Karpas-422 (cell line): ENCODE measurements at places on chromosomes 5 and 9. TPM values are rescaled to one million over a fixed set of nuclear protein-coding genes. Genes with fewer than 3 reads are reported as not detected.
A peak's percentile ranks its signal among the peaks of the same experiment; 100 is the strongest.

DNA sequence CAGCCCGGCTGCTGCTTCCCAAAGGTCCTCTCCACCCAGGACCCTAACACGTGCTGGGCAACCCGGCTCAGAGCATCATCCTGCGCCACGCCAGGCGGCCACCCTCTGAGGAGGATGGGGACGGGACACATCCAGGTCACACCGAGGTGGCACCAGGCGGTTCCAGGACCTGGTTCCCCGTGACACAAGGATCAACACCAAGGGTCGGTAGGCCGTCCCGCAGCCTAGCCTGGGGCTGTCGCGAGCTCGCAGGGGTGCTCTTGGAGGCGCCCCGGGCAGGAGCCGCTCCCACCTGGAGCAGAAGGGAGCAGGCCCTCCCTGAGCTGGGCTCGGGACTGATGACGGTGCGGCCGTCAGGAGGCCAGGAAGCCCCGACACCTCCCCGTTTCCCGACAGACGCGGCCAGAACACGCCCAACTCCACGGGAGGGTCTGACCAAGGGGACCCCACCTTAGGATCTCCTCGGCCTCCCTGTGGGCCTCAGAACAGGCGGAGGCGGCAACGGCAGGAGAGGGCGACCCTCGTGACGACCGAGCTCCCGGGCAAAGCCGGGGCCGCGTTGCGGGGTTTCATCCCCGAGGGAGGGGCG, 6.3 kb downstream of the EXD3 start:
- peaks cover 8% of the 10 kb centered on the region for H3K4me1 ChIP-seq
- no peak for DNase-seq
- H3K4me3 ChIP-seq, result no peak overlapping the region
- H3K27ac ChIP-seq, result no peak overlapping the region

Gene MSMP
- total RNA-seq, result 1.1 and 4.2 TPM in 2 replicates

- H3K36me3 ChIP-seq, result no peaks in the 10 kb centered on the region
- no peak overlapping the region for H3K27ac ChIP-seq
- H3K27me3 ChIP-seq, result no peaks in the 10 kb centered on the region
- H3K4me1 ChIP-seq, result no peaks in the 10 kb centered on the region
- no peak for DNase-seq
- H3K4me3 ChIP-seq, result no peak overlapping the region
Measured at GRCh38 chr9:133563291-133563796, 28.8 kb downstream of the ADAMTSL2 start.

- no peaks in the 10 kb centered on the region for H3K4me1 ChIP-seq
- H3K27ac ChIP-seq, result no peak overlapping the region
- no peaks in the 10 kb centered on the region for H3K36me3 ChIP-seq
- DNase-seq, result no peak
Measured at GRCh38 chr5:110251366-110251765, 475.1 kb downstream of the TMEM232 start.

- no peak for DNase-seq
- no peaks in the 10 kb centered on the region for H3K36me3 ChIP-seq
- peak overlapping the region; percentile 73 for H3K4me3 ChIP-seq
- no peaks in the 10 kb centered on the region for H3K27me3 ChIP-seq
- H3K27ac ChIP-seq, result no peak overlapping the region
- peaks cover 38% of the 10 kb centered on the region for H3K4me1 ChIP-seq
Measured at GRCh38 chr5:150484964-150485692, 22.8 kb upstream of the NDST1 start.

DNA sequence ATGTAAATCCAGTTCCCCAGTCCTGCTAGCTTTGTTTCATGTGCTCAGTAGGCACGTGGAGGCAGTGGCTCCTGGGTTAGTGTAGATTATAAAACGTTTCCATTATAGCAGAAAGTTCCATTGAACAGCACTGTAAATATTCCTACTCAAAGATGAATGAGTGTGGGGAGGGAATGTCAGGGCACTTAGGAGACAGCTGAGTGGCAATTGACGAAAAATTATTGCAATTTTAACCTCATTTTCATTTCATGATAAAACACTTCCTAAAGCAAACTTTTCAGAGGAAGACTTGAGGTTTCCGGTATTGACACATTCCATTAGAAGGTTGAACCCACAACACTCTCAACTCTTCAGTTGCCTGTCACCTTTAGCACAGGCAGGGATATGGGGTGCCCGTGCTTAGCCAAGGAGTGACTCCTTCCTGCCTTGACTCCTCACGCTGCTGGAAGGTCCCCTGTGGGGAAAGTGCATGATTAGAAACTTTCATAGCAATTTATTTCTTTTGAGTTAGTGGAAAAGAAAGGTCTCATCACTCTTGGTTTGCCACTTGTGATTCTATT, 41.2 kb downstream of the SLC46A2 start:
- peaks cover 60% of the 10 kb centered on the region for H3K4me1 ChIP-seq
- H3K27ac ChIP-seq, result peak overlapping the region; percentile 93
- H3K36me3 ChIP-seq, result peaks cover 7% of the 10 kb centered on the region; the same call in 1 of the 2 replicates
- no peaks in the 10 kb centered on the region for H3K27me3 ChIP-seq
- H3K4me3 ChIP-seq, result no peak overlapping the region

DNA sequence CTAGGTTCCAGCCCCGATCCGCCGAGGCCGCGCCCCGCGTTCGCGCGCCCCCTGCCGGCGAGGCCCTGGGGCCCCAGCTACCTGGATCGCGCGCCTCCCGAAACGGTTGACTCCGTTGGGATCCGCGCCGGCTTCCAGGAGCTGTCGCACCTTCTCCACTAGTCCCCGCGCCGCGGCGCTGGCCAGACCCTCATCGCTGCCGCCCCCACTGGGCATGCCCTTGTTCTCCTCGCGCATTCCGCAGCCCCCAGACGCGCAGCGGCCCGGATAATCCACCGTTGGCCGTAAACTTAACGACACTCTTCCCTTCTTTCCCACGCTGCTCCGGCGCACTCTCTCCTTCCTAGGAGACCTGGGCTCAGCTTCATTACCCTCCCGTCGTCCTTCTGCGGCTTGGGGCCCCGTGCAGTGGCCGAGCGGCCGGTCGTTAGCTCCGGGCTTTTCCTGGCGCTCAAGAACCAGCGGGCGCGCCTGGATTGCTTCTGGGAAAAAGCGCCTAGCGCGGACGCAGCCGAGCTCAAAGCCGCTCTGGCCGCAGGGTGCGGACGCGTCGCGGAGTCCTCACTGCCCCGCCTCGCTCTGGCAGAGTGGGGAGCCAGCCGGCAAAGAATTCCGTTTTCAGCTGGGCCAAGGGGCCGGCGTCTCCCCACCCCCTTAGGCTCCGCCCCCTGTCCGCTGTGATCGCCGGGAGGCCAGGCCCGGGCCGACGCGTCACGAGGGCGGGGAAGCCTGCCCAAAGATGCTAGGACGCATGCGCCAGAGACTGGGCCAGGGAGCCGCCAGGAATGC, at the start of gene CDKN2B:
Gene CDKN2B, minus strand, starts transcription at position 589 of the 789 bp plus-strand sequence. Its CDS starts 352 bp downstream, at position 237.
- DNase-seq, result peak; percentile 96

Gene STING1
- not detected in 2 replicates for total RNA-seq

- H3K27ac ChIP-seq, result peak overlapping the region; percentile 20
Measured at GRCh38 chr9:37471942-37472684, 6.9 kb upstream of the ZBTB5 start.

DNA sequence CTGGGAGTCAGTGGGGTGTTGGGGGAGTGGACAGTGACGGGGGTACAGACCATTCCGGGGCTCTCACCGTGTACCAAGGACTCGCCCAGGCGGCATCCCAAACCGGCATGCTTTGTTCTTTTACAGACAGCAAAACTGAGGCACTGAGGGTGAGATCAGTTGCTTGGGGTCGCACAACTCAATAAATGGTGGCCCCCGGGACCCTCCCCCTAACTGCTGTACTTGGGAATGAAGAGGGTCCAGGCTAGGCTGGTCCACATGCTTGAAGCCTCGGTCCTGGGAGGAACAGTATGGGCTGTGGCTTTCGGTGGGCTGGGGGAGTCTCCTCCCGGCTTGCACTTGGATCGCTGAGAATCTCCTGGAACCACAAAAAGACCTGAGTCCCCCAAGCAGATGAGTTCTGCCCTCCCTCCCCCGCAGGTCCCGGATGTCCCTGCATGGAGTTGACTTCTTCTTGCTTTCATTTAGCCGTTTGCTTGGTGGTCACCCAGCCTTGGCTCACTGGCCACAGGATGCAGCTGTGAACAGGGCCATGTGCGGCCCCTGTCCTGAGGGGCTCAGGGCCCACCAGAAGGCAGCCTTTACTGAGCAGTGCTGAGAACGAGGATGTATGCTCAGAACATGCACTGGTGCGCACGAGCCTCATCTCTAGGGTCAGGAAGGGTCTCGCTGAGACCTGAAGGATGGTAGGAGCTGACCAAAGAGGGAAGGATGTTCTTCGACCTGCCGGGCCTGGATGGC, 4.2 kb downstream of the LAMC3 start:
- no peak overlapping the region for H3K4me3 ChIP-seq
- no peaks in the 10 kb centered on the region for H3K4me1 ChIP-seq
- no peaks in the 10 kb centered on the region for H3K27me3 ChIP-seq

GRCh38 chr5:157236423-157236822, 29.5 kb upstream of the CYFIP2 start:
- no peaks in the 10 kb centered on the region for H3K36me3 ChIP-seq
- no peak overlapping the region for H3K27ac ChIP-seq
- H3K27me3 ChIP-seq, result no peaks in the 10 kb centered on the region
- no peak overlapping the region for H3K4me3 ChIP-seq
- H3K4me1 ChIP-seq, result peaks cover 6% of the 10 kb centered on the region; the same call in 1 of the 2 replicates

- H3K36me3 ChIP-seq, result no peaks in the 10 kb centered on the region
- H3K27ac ChIP-seq, result no peak overlapping the region
- H3K4me3 ChIP-seq, result no peak overlapping the region
Measured at GRCh38 chr9:97954550-97954989, 16.6 kb upstream of the HEMGN start.
